ENCODE measurements at places on chromosomes 2 and 18.

- DNase-seq = no peak
Observed at GRCh38 chr2:201730651-201731285, 32.3 kb upstream of the MPP4 start.

DNA sequence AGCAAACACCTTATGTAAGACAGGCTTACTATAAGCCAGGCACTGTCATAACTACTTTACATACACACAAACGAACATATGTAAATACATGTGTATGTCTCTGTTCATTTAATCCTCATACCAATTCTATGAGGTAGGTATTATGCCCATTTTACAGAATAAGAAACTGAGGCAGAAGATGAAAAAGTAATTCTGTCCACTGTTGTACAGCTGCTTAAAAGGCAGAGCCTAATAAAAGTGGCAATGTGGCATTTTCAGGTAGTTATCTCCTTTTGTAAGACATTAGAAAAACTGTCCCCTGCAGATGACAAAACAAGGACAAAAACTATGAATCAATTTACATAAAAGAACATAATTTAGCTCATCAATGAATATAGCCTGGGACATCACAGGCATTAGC is 69.9 kb downstream of the PLEKHM3 start:
- no peak for DNase-seq

DNA sequence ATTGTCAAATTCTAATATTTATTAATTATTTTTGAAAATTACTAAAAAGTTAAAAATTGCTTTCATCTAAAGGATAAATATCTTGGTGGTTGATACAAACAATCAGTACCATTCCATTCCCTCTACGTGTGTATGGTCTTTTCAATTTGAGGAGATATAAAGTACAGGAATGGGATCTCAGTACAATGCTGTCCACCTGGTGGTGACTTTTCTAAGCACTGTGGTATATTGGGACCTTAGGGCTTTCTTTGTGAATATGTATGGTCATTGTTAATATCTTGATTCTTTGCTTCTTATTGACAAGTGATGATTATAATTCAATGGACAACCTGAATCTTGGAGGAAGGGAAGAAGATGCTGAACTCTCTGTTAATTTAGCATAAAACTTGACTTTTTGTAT is 83.1 kb downstream of the NBEAL1 start:
- no peak for DNase-seq

GRCh38 chr2:54983345-54984220 is 66.7 kb downstream of the RTN4 start:
- DNase-seq = no peak

GRCh38 chr2:203484266-203485112 is 50.6 kb downstream of the RAPH1 start:
- DNase-seq = no peak

GRCh38 chr18:3121259-3121658 is 98.5 kb downstream of the MYOM1 start:
- no peak for DNase-seq

- no peak for DNase-seq
Observed at GRCh38 chr2:235616885-235617284, 123.0 kb downstream of the AGAP1 start.

- DNase-seq = no peak
Observed at GRCh38 chr2:27833931-27834330, 56.3 kb downstream of the RBKS start.

DNA sequence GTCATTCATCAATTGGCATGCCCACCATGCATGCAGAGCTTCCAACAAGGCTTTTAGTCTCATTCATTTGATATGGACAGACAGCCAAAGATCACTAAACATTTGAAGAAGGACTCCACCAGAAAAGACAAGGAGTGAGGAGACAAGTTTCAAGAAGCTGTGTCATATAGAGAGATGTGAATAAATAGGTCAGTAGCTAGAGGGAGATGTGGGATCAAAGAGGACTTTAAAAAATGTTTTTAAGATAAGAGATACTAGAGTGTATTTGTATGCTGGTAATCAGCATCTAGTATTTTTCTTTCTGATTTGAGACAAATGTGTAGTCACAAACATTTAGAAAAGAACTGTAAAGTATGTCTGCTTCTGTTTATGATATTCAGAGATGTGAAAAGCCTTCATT is 48.5 kb downstream of the ANTXR1 start:
- DNase-seq = no peak

GRCh38 chr2:119350311-119350998 is 16.2 kb downstream of the C2orf76 start:
- DNase-seq = no peak

DNA sequence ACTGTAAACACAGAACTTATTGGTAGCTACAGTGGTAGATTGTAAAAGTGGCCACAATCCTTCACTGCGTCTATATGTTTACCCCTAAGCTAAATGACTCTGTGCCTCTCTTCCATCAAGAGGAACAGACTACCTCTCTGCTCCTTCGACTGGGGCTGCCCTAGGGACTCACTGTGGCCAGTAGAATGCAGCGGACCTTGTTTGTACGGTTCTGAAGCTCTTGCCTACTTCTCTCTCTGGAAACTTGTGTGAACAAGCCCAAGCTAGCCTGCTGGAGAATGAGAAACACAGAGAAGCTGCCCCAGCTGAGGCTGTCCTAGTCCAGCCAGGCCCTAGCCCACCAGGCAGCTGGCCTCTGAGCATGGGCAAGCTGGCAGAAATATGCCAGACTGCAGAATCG is 140.8 kb upstream of the SLC1A4 start:
- no peak for DNase-seq

DNA sequence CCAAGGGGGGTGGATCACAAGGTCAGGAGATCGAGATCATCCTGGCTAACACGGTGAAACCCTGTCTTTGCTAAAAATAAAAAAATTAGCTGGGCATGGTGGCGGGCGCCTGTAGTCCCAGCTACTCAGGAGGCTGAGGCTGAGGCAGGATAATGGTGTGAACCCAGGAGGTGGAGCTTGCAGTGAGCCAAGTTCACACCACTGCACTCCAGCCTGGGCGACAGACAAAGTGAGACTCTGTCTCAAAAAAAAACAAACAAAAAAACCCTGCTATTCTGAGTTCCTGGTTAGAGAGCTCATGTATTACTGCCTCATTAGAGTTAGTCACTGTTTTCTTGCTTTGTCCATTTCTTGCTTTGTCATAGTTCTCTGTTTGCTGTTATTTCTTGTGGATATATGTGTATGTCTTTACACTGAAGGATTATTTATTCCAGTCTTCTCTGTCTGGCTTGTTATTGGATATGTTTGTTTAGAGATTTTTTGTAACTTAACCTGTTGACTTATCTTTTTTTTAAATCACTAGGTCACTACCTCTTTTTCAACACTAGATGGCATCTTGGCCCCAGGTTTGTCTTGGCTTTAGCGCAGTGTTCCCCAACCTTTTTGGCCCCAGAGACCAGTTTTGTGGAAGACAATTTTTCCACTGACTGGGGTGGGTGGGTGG is 17.0 kb downstream of the TTLL4 start:
- no peak for DNase-seq

DNA sequence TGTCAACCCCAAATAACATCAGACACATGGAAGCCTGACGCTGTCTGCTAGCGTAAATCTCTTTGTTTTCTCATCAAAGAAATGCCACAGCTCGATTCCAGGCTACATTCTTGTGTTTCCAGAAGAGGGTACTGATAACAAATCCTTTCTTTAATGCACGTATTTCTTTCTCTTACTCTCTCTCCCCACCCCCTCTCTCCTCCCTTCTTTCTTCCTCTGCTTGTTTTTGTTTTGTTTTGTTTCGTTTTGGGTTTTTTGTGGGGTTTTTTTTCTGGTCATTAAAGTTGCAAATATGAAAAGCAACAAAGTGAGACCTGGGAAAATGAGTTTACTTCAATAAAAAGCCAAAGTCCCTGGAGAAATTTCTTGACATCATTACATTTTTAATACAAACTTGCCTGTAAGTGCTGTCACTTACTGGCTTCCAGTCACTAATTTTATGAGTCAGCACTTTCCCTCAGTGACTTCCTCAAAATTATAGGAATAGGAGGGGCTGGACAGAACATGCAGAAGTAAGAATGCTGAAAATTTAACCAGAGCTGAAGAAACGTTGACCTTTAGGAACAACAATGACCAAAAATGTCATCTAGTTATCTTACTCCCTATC is 106.7 kb upstream of the NABP1 start:
- DNase-seq = no peak

DNA sequence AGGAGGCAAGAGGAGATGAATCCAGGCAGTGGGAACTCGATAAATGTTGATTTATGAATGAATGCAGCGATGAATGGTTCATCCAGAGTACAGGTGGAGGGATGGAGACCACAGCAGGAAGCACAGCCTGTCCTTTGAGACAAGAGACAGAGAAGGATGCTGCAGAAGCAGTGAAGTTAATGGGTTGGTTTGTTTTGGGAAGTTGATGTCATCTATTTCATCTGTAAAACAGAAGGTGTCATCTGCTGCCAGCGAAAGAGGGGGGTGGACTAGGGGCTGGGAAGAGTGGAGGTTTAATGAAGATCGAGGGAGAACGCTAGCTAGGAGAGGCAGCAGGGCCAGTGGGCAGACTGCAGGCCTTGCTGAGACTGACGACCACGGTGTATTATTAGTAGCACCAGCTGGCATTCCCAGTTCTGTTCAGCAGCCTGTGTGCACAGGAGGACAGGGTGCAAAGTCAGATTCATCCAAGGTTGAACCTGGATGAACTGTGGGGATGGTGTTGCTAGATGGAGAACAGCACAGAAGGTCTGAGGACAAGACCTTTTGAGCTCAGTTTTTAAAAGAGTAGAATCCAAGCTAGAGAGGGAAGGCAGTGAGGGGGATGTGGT is 120.3 kb upstream of the CAPN13 start:
- no peak for DNase-seq

DNA sequence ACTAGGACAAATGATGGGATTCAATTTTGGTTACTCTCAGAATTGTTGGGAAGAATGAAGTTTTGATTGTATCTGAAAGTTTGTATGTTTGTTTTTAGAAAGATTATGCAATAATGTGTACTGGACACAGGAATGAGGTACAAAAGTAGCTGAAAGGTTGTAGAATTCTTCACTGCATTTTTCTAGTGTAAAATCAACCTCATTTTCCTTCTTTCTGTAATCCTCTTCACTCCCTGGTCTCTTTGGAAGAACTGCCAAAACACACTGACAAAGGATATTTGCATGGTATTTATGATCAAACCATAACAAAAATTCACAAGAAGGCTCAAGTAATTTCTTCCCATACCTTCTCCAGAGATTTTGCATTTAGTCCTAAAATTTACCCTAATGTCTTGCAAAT is 110.7 kb downstream of the ZEB2 start:
- DNase-seq = no peak

- no peak for DNase-seq
Observed at GRCh38 chr2:36800381-36800780, 103.9 kb downstream of the VIT start.

DNA sequence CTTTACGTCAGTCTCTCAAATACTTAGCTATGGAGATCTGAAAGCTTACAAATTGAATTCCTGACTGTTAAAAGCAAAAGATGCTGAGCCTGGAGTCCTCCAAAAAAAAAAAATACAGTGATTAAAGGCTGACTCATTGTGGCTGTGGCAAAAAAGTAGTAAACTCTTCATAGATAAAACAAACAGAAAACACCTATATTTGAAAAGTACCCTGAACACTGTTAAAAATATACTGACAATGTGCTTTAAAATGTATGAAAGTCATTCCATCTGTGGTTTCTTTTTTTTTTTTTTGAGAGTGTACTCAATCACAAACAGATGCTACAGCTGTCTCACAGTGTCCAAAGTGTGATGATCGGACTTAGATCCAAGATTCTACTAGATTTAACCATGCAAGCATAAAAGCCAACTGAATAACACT is 267.6 kb upstream of the CYP26B1 start:
- DNase-seq = no peak

DNA sequence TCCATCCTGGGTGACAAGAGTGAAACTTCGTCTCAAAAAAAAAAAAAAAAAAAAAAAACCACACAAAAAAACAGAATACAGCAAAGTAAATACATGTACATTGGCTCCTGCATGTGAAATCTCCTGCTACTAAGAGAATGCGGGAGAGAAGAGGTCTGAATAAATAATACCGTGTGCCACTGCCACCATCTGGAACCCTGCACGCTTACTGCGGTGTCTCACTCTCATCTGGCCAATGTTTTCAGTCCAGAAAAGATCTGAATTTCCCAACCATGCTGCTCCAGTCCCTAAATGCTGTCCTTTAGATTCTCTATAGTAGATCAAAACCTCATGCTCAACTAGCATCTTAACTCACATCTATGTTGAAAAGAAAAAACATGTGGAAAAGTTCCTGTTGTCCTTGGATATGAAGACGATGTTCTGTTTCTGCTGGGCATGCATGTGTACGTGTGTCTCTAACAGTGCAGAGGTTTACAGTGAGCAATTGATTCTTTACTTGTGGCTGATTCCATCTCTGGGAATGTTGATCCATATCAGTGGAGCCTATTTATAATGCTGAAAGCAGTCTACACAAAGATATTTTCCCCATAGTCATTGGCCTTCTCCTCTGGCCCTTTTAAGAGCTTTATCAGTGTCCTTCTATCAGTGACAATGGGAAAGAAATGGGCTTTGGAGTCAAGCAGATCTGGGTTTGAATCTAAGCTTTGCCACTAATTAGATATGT is 11.9 kb downstream of the STON1 start:
- no peak for DNase-seq

DNA sequence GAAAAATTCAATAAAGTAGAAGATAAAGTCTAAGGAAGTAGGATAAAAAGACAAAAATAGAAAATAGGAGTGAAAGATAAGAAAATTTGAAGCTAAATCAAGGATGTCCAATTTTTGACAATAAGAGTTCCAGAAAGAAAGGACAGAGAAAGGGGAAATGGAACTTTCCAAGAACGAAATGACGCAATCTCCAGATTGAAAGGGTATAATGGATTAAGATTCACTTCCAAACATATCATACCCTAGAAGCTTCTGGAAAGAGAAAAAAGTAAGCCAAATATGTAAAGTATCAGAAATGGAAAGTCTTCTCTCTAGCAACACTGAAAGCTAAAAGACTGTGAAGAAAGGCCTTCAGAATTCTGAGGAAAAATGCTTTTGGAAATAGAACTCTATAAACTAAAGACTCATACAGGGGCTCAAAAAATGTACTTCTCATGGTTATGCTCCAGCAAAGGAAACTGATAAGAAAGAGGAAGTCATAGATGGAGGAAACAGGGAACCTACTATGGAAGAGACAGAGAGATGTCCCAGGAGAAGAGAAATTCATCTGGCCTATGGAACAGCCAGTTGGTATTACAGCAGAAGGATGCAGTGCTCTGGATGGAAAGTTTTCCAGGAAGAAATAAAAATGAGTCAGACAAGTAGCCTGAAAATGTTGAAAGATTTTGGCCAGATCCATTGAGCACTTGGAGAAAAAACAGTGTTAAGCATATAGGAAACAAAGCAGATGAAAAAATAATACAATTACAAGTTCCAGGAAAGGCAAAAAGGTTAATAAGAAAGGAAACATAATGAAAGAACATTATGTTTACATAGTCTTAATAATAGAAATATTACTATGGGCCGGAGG is 20.1 kb downstream of the CASP8 start:
- DNase-seq = no peak

- no peak for DNase-seq
Observed at GRCh38 chr2:132607426-132608090, 62.4 kb downstream of the LYPD1 start.

DNA sequence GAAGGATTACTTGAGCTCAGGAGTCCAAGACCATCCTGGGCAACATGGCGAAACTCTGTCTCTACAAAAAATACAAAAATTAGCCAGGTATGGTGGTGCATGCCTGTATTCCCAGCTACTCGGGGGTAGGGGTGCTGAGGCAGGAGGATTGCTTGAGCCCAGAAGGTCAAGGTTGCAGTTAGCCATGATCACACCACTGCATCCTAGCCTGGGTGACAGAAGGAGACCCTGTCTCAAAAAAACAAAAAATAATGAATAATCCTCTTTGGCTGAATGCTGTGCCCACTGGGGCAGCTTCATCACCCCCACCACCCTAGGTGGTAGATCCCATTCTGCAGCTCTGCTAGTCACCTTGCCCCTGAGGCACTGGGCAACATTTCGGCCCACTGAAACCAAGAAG is 109.4 kb downstream of the ZFP36L2 start:
- no peak for DNase-seq

Data from stimulated activated CD8-positive, alpha-beta memory T cell treated with anti-CD3 and anti-CD28 coated beads, Interleukin-15, amount 100 ng/mL, for 24 hours (primary cell).